Ovary (tissue), 10 donors: ENCODE measurements at places on chromosomes 1 and 21. TPM values are rescaled to one million over a fixed set of nuclear protein-coding genes. Genes with fewer than 3 reads are reported as not detected.

The CHODL gene
- total RNA-seq: 1.3 TPM

The CLDN17 gene
- total RNA-seq: not detected

The NUDT4B gene
- total RNA-seq: 2.0 TPM

The HSPA13 gene
- 27.7 TPM for total RNA-seq

The RALGPS2 gene
- total RNA-seq: 31.4 TPM

GRCh38 chr1:185398599-185398998 is 81.6 kb upstream of the IVNS1ABP start:
- no peaks in the 10 kb centered on the region for H3K27me3 ChIP-seq
- H3K4me3 ChIP-seq: no peak overlapping the region
- no peaks in the 10 kb centered on the region for H3K4me1 ChIP-seq
- H3K27ac ChIP-seq: no peak overlapping the region
- H3K36me3 ChIP-seq: no peaks in the 10 kb centered on the region
- DNase-seq: no peak

DNA sequence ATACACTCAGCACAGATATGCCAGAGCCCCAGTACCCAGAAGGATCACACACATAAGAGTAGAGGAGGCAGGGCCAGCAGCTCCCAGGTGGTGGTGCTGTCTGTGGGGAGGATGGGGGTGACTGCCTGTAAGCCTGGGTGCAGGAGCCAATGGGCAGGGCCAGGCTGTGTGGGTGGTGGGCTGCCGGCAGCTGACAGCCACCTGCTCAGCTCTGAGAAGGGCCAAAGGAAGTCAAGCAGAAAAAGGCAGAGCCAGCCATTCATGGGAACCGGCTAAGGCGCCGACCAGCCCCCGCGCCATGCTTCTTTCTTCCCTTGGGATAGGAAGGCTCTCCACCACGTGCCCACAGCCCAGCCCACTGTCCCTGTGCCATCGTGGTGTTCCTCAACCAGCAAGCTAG is 14.1 kb downstream of the PIK3C2B start:
- no peaks in the 10 kb centered on the region for H3K36me3 ChIP-seq
- H3K4me3 ChIP-seq: no peak overlapping the region
- peaks cover 2% of the 10 kb centered on the region for H3K4me1 ChIP-seq
- no peak overlapping the region for H3K27ac ChIP-seq

DNA sequence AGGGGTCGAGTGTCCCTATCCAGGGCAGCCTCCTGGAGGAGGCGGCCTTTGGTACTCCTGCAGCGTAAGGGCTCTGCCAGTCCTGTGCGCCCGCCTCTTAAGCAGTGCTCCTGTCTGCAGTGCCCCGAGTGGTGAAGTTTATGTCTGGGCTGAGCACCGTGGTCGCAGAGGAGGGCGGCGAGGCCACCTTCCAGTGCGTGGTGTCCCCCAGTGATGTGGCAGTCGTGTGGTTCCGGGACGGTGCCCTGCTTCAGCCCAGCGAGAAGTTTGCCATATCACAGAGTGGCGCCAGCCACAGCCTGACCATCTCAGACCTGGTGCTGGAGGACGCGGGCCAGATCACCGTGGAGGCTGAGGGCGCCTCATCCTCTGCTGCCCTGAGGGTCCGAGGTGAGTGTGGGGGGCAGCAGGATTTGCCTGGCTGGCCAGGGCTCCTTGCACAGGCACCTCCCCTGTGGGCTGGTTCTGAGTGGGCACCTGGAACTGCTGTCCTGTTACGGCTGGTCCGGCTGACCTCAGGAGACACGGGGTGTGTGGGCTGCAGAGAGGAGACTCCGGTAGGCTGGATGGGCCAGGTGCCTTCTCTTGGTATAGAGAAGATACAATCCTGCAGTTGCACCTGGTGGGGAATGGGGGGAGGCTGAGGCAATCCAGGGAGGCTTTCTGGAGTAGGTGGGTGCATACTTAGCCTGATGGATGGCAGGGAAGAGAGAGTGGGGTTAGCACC is 66.8 kb downstream of the OBSCN start:
- H3K4me3 ChIP-seq: no peak overlapping the region
- no peaks in the 10 kb centered on the region for H3K27me3 ChIP-seq
- peaks cover 4% of the 10 kb centered on the region for H3K4me1 ChIP-seq
- no peaks in the 10 kb centered on the region for H3K36me3 ChIP-seq

GRCh38 chr1:8879922-8880676 is 1.6 kb upstream of the ENO1 start:
- DNase-seq: no peak
- H3K4me3 ChIP-seq: no peak overlapping the region
- peak overlapping the region; percentile 99 for H3K27ac ChIP-seq
- no peaks in the 10 kb centered on the region for H3K27me3 ChIP-seq
- H3K36me3 ChIP-seq: no peaks in the 10 kb centered on the region
